Stimulated activated CD4-positive, alpha-beta T cell treated with anti-CD3 and anti-CD28 coated beads, Interleukin-4, amount 100 ng/mL, for 1 hour (primary cell): ENCODE measurements at places on chromosomes 4 and X.

DNA sequence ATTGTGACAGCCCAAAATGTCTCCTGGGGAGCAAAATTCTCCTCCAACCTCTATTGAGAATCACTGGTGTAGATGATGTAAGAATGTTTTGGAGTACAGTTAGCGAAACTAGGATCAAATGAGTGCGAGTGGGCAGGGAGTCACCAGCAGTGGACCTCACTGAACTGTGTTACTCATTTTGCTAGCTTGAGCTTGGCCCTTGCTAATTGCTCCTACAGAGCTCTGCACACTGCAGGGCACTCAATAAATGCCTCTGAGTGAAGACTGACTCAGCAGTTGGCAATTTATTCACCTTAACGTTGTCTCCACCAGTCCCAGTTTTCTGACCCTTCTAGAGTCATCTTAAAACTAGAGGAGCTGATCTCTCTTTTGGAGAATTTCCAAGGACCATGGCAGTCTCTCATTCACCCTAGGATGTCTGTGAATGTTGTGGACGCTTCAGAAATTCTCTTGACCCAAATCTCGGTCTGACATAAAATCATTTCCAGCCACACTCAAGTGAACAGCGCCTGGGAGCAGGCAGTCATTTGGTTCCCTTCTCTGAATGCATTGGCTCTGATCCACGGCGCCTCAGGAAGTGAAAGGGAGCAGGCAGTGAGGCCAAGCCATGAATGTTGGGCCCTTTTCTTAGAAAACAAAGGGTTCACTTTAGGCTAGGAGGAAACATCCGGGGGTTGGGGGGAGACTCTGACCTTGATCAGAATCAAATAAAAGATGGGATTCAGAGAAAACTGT, 148.1 kb downstream of the NWD2 start:
- DNase-seq: no peak

- DNase-seq: no peak
Measured at GRCh38 chr4:84324303-84325245, 174.5 kb downstream of the NKX6-1 start.

DNA sequence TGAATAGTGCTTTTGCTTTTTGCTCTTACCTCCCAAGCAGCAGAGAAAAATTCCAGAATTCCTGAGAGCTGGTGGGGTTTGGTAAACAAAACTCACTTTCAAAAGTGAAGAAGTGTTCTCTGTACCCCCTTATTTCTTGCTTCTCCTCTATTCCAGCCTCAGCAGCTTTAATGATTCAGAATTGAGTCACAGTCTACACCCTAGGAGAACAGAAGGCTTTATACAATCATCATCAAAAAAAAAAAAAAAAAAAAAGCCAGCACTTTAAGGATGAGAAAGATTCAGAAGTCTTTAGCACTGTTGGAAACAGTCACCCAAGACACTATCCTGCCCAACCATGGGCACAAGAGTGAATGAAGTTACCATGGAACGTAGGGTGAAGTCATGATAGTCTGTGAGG, 1583.1 kb upstream of the PCDH10 start:
- no peak for DNase-seq

GRCh38 chr4:148442832-148443511, 758 bp upstream of the NR3C2 start:
- no peak for DNase-seq
